ENCODE measurements at places on chromosomes 3 and 15.

- DNase-seq: no peak
These were observed 402.6 kb downstream of the OCA2 start for GRCh38 chr15:27696530-27696929.

DNA sequence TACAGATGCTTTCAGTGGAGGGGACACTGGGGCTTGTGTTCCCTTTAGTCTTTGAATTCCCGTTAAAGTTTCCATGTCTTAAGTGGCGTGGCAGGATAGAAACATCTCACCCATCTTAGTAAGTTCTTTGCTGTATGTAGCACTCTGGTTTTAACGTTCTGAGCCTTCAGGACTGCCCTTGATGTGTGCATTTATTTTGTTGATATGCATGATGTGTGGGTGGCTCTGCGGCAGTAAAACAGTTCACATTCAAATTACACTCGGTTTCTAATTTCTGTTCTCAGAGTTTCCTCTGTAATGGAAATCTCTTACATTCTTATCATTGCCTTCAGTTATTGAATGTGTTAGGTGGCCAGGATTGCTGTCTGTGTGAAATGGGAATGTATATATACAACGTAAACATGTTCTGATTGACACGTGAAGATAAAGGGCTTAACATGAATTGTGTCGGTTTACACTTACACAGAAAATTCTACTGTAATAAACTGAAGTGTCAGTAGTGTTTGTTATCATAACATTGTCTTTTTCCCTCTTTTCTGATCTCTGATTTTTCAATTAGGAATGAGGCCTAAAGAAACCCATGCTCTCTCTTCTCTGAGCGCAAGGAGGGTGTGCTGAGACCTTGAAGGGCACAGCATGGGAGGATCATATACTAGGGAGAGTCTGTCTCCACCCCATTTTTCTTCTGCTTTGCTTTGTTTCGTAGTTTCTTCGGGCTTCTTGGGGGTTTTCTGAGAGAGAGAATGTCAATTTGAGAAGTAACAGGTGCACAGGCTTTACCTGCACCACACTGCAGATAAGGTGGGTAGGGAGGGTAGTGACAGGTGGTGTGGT lies 51.5 kb downstream of the IGF1R start:
- no peak for DNase-seq

- DNase-seq: no peak
These were observed 82.0 kb downstream of the MRPL46 start for GRCh38 chr15:88385078-88385700.

DNA sequence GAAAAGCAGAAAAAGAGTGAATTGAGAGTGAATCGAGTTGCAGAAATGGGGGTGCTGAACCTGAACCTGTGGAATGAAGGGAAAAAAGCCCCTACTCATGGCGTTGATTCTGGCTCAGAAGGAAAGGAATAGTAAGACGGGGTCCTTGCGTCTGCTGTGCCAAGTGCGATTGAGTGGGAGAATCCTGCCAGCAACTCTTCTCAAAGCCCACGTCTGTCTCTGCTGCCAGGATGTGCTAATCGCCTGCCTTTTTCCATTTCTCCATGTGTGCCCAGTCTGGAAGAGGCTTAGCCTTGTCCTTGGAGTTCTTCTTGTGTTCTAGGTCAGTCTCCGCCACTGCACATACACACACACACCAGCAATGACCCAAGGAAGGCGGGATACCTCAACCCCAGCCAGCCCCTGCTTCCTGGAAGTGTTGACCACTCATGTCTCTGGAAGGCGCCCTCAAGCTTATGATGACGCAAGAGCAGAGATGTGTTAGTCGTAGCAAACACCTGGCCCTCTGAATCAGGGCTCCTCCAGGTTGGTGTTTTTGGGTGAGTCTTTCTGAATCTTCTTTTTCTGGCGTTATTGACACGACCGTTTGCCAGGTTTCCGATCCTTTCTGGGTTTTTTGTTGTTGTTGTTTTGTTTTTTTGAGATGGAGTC lies 262.4 kb upstream of the PROK2 start:
- DNase-seq: no peak

- no peak for DNase-seq
These were observed 117.0 kb downstream of the FILIP1L start for GRCh38 chr3:99997293-99997692.

DNA sequence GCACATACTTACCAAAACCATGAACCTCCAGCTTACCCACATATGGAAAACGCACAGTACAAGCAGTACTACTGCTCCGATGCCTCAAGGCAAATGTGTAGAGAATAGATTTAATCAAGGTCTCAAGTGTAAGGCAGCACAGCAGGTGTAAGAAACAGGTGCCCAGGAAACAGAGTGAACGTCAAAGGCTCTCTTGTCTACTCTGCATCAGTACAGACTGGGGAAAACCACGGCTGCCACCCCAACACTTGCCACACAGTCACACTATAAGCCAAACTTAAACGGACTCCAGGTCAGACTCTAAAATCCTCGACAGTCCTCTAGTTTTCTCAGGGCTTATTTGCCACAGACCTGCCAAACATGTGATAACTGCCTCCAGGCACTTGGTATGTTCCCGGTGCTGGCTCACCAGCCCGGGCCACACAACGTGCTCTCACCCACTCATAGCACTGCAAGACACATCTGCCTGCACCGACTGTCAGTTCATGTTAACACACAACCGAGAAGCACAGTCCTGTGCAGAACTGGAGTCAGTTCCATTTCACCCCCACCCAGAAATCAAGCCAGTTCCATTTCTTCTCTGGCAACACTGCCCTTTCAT lies 30.6 kb downstream of the ABCC5 start:
- DNase-seq: no peak

DNA sequence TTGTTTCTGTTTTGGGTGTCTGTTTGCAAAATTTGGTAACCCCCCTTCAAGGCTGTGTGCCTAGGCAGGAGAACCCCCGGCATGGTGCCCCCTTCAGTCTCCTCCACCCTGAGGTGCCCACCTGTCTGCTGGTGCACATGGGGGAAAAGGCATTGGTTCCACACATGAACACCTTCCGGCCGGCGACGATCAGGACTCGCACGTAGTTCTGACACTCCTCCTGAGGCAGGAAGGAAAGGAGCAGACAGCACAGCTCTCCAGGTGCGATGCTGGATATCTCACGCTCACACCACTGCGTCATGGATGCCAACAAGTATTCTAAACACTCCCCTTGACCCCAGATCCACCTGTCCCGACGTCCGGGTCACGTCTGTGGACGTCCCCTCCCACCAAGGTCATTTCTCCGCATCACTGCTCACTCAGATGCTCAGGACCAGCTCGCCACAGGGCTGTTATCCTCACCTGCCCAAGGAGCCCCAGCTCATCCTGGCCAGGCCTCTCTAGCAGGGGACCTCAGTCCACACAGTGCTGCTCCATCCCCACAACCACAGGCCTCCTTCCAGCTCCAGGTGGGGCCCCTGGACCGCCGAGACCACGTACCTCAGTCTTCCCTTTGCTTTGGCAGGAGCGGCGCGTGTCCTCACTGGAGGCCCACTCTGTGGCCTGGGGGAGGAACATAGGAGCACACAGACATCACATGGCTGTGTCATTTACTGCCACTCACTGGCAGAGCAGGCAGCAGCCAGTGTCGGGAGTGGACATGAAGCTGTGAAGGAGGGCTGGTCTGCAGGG lies 99.0 kb downstream of the SEMA5B start:
- no peak for DNase-seq

GRCh38 chr15:26771578-26772153 lies 1.2 kb downstream of the GABRB3 start:
- DNase-seq: no peak

DNA sequence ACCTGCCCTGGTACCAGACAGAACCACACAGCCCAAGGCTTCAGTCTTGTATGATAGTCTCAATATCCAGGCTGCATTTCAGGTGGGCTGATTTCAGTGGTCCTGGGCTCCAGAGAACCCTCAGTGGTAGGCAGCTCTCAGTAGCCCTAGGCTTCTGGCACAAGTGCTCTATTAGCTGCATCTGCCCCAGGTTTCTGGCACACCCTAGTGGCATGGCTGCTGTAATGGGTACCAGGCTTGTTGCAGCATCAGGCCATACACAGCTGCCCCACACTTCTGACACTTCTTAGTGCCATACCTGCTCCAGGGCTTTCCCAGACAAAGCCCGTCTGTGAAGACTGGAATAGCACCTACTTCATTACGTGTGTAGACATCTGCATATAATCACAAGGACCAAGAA lies 1062.2 kb upstream of the EPHA6 start:
- no peak for DNase-seq

DNA sequence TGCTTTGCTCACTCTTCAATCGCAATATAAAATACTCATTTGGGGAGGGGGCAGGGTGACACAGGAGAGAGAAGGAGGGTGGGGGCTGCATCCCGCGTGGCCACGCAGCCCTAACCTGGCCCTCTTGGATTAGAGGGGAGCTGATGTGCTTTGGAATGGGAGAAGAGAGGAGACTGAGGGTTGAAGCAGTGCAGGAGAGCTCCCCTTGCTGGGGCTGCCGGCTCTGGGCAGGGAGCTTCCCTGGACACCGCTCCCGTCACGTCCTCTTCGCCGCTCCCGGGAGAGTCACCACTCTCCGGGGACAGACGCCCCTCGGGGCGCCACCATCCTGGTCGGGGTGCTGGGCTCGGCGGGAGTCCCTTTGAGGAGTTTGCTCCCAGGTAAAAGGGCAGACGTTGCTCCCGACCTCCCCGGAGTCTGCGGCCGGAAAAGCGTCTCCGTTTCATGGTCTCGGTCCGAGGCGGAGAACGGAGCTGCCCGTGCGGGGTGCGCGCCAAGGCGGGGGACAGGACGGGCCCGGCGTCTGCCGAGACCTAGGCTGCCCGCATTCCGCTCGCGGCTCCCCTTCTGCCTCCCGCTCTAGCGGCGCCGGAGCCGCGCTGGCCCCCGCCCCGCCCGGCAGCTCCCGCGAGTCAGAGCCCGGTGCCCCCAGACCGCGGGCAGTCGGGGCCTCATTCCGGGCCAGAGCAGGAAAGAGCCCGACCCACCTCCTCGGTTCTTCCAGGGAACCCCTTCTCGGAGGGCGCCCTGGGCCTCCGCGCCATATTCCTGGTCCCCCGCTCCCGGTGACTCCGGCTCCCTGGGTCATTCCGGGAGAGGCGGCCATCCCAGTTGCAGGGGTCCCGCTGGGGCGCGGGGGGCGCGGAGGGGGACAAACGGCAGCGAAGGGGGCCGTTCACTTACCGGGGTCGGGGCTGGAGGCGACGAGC lies 603 bp downstream of the SLC7A14 start:
- no peak for DNase-seq

DNA sequence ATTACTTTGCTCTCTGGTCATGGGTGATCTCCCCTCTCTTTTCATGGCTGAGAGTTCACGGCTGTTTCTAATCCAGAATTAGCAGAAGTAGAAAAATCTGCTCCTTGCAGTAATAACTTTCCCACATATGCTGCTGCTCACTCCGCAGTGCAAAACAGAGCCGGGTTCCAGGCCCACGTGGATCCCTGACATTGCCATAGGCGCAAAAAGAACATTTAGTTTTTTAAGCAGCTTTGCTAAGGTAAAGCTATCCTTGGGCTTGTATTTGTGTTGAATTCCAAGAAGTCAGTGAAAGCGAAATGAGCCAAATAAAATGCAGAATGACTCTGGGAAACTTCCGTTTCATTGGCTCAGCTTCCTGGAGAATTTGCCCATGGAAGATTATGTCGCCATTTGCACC lies 633.7 kb upstream of the SUCLG2 start:
- DNase-seq: no peak

DNA sequence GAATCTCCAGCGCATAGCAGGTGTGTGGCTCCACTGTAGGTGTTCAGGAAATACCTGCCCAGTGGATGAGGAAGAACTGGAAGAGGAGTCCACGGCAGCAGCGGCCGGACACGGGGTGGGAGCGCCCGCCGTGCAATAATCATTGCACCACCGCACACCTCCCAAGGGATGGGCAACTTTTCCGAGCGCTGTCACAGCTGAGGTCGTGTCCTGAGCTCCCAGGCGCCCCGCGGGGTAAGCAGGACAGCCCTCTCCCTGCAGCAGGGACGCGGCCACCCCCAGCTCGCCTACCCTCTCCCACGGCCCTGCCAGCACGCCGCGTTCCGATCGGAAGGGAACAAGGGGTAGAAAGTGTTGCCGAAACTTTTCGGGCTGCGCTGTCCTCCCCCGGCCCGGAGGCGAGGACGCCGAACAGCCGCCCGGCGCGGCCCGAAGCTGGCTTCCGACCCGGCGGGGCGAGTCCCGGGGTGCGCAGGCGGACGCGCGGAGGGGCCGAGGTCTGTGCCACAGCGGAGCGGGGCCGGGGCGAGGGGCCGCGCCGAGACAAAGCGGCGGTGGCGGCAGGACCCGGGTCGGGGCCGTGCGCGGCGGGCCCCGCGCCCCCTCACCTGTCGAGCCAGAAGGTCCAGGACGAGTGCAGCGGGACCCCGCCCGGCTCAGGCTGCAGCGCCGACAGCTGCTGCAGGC lies 475 bp downstream of the EIF4E3 start:
- DNase-seq: no peak

DNA sequence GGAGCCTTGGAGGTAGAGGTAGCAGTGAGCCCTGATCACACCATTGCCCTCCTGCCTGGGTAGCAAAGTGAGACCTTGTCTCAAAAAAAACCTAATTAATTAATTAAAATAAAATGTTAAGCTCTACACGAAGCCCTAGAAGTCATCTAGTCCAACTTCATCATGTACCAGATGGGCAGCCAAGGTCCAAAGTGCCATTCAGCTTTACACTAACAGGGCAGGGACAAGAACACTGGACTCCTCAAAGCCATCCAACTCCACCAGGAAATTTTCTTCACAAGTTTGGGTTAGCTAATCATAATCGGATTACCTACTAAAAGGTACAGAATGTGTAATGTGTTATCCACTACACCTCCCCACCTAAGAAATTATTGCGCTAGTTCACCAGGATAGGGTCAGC lies 48.8 kb downstream of the WWTR1 start:
- DNase-seq: no peak

DNA sequence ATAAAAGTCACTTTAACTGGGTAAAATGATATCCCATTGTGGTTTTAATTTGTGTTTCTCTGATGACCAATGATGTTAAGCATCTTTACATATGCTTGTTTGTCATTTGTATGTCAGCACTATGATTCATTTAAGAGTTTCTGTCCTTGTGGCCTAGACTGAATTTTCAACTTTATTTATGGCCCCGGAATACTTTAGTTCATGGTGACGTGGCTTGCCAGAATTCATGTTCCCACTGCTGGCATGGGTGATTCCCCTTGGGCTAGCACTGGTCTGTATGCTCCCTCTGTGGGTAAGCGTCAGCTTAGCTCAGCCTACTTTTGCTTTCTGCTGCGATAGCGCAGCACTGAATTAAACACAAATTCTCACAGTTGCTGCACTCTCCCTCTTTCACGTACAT lies 436.3 kb upstream of the SGO1 start:
- DNase-seq: no peak

GRCh38 chr15:101406036-101406435 lies 83.5 kb downstream of the PCSK6 start:
- no peak for DNase-seq
